ENCODE measurements at places on chromosomes 2 and 18. TPM values are rescaled to one million over a fixed set of nuclear protein-coding genes. Genes with fewer than 3 reads are reported as not detected.

- DNase-seq: no peak
Observed at GRCh38 chr18:49924293-49924983, 111.1 kb upstream of the ACAA2 start.

GRCh38 chr2:231191896-231192872 lies 6.2 kb upstream of the ARMC9 start:
- DNase-seq: no peak

GRCh38 chr2:207167099-207167923 lies 1.6 kb upstream of the KLF7 start:
- no peak for DNase-seq

DNA sequence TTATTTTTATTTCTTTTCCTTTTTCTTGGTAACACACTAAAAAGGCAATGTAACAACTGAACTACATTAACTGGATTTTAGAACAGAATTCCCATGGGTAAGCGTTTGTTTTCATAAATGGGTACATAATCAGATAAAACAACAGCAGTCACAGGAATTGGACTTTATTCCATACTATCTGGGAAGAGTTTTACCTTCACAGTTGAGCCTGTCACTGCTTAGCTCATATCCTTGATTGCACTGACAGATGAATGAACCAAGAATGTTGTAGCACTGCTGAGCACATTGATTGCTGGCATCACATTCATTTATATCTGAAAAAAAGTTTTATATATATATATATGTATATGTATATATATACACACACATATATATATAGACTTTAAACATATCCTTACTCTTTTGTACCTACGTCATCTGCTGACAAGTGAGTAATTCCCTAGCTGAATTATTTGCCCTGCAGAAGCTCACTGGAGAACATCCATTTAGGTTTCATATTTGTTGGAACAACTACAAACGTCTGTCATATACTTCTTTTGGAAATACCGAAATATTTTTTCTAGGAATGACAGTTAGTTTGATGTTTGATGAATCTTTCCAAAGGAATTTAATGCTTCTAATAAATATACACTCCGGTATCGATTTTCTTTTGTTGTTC lies 47.0 kb downstream of the EFEMP1 start:
- no peak for DNase-seq

GRCh38 chr2:26845021-26845420 lies 2.9 kb upstream of the DPYSL5 start:
- no peak for DNase-seq

DNA sequence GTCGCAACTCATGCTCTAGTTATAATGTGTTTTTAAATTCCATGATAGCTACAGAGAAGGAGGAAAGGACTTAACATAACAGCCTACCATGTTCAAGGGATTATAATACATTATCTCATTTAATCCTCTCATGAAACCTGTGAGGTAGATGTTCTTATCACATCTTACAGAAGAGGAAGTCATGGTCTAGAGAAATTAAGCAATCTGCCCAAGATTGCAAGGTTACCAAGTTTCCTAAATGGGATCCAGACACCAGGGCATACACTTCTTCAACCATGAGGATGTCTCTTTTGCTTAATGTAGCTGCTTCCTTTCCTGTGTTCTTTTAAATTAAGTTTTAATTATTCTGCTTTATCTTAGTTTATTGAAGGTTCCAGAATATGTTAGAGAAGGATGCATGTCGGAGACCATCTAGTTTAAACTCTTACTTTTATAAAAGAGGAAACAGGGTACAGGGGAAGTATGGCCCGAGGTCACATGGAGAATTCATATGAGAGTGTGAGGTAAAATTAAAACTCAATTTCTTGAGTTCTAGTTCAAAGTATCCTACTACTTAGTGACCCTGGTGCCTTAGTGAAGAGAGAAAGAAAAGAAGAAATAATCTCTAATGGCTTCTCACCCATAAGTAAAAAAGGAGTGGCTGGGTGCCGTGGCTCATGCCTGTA lies 3.6 kb upstream of the IL1A start:
- DNase-seq: no peak

DNA sequence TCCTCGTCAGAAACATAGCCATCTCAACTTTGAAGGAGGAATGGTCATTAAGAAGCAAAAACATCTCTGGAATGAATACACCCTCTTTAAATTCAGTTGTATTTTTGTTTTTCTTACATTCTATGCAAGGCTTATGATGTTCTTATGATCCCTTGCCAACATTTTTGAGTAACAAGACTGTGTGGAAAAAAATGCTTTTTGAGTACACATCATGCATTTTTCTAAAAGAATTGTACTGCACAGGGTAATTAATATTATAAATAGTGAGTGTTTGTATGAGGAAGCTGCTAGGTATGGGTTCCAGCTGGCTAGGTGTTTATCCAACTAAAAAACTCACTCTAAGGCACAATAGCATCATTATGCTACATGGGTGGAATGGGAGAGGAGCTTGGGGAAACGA lies 59.0 kb upstream of the SPATS2L start:
- no peak for DNase-seq

- DNase-seq: no peak
Observed at GRCh38 chr2:152617456-152618192, 99.6 kb downstream of the PRPF40A start.

GRCh38 chr2:65739927-65740326 lies 307.5 kb upstream of the SPRED2 start:
- no peak for DNase-seq

DNA sequence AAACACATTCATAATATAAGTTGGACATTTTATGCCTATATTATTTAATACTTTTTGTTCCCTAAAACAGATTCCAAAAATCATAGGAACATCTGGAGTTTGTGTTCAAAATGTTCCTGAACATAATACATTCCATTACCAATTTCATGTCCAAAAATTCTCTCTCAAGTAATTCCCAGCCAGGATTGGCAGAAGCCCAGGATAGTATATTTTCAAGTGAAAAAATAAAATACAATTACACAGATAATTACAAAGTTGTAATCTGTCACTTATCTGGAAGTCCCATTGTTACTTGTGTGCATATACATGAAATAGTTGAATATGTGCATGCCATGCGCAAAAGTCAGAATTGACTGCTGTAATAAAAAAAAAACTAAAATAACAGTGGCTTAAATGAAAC lies 5.2 kb upstream of the SCN7A start:
- DNase-seq: no peak

- DNase-seq: no peak
Observed at GRCh38 chr2:62744603-62745002, 39.1 kb downstream of the EHBP1 start.

- no peak for DNase-seq
Observed at GRCh38 chr18:50079571-50080295, 115.2 kb downstream of the MYO5B start.

- DNase-seq: peak; percentile 13
Observed at GRCh38 chr2:36356990-36357846, 1.6 kb downstream of the CRIM1 start.

DNA sequence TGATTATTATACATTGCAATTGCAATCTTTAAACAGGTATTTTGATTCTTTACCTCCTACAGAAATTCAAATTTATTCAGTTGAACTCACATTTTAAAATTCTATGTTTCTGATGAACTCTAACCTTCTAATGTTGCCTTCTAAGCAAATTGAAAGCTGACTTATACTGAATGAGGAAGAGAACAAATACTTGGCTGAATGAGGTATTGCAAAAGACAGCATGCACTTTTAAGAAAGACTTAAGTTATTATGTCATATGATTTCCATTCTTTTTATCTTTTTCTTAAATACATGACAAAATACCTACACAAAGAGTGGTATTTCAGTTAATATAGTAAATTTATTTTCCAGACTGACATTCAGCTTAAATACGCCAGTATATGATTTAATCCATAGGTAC lies 64.7 kb downstream of the FAM228A start:
- DNase-seq: no peak

DNA sequence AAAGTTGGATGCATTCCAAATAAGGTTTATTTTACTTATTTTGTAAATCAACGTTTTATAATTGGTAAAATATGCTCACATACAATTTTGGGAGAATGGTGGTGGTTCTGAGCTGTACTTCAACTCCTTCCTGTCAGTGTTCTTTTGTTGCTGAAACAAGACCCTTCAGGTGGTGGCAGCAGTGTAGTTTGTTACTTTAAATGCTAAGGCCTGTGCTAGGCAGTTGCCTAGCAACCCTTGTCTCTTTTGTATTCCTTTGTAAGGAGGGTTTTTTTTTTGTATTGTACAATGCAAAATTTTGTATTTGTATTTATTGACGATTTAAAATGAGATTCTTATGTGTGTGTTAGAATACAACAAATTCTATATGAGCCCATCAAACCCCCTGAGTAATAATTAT lies 166.0 kb upstream of the FAM98A start:
- DNase-seq: no peak

DNA sequence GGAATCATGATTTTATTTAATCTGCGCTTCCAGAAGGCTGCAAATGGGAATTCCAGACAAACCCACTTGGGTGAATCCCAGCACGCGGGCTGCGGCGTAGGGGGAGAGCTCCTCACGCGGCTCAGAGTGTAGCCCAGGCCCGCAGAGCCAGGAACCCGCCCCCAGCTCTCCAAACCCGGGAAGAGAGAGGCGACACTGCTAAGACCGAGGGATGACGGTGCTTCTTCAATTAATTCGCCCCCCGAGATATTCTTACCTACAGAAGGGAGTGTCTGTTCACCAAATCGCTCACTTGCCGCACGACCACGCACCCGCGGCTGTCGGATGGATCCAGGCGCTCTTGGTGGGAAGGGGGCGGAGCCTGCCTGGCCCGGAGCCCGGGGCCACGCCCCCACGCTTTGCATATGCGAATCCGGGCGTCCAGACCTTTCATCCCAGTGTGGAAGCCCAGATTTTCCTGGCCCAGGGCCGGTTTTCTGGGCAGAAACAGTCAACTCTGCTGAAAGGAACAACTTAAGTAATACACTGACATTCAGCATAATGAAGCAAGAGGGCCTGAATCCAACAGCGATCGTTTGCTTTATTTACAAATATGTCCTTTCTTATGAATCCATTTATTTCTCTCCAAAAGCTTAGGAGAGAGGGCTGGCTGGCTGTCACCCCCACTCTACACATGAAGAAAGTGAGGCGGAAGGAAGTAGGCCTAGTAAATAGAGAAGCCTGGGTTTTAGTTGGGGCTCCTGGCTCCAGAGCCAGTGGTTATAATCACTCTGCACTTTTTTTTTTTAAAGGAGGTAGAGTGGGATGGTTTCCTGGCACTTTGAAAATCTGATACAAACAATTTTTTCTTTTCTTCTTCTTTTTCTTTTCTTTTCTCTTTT lies at the start of gene SLC19A3:
Gene SLC19A3 (minus strand): TSS at position 342 of the 881 bp plus-strand sequence. CDS start 15,710 bp downstream, outside the sequence.
- no peak for DNase-seq

DNA sequence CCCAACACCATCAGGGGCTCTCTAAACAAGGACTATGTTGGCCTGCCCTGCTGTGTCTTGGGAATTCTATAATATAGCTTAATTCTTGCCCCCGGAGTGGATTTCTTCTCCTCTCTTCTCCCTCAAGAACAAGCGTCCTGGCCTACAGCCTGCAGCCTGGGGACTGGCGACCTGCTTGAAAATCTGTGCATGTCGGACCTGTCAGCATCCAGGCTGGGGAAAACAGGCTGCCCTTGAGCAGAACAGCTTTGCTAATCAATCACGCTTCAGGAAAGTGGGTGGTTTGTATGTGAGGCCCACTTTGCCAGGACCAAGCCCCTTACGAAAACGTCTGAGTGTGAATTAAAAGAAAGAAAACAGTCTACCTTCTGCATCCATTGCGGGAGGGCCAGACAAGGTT lies 116.7 kb downstream of the BCL2 start:
- DNase-seq: no peak

GRCh38 chr2:112627060-112628040 lies 18.4 kb upstream of the SLC20A1 start:
- DNase-seq: no peak

Gene GPR39
- not detected for total RNA-seq

Gene CCDC85A
- total RNA-seq: not detected

Gene ANKRD30BL
- total RNA-seq: not detected

Gene ZNF804A
- not detected for total RNA-seq

Gene DLX2
- 0.16 TPM for total RNA-seq

Gene SERPINB4
- not detected for total RNA-seq

Gene BOLL
- not detected for total RNA-seq

Gene TIGD1
- total RNA-seq: 6.5 TPM

Gene SRD5A2
- not detected for total RNA-seq

Gene ITGB6
- total RNA-seq: not detected

Gene LCT
- total RNA-seq: 0.29 TPM

Gene CHRND
- total RNA-seq: not detected

Gene TUBA3E
- not detected for total RNA-seq

All from CD8-positive, alpha-beta memory T cell (primary cell).